Endothelial cell (in vitro differentiated cells): ENCODE measurements at places on chromosomes 4 and X. TPM values are rescaled to one million over a fixed set of nuclear protein-coding genes. Genes with fewer than 3 reads are reported as not detected.
A peak's percentile ranks its signal among the peaks of the same experiment; 100 is the strongest.

STBD1 gene
- 1.8 TPM for total RNA-seq

SPANXN3 gene
- not detected for total RNA-seq

TECRL gene
- total RNA-seq: not detected

MSX1 gene
- 17.4 TPM for total RNA-seq

UGT2B11 gene
- not detected for total RNA-seq

MGAT4D gene
- 0.13 TPM for total RNA-seq

- H3K4me1 ChIP-seq: no peaks in the 10 kb centered on the region
- no peak overlapping the region for H3K4me3 ChIP-seq
- no peaks in the 10 kb centered on the region for H3K27me3 ChIP-seq
- H3K27ac ChIP-seq: no peak overlapping the region
- no peak for DNase-seq
Measured at GRCh38 chr4:15035159-15035558, 32.9 kb downstream of the CPEB2 start.

- no peaks in the 10 kb centered on the region for H3K36me3 ChIP-seq
- DNase-seq: no peak
- no peaks in the 10 kb centered on the region for H3K4me1 ChIP-seq
- H3K27me3 ChIP-seq: no peaks in the 10 kb centered on the region
- no peak overlapping the region for H3K27ac ChIP-seq
Measured at GRCh38 chr4:20137176-20137575, 114.5 kb upstream of the SLIT2 start.

DNA sequence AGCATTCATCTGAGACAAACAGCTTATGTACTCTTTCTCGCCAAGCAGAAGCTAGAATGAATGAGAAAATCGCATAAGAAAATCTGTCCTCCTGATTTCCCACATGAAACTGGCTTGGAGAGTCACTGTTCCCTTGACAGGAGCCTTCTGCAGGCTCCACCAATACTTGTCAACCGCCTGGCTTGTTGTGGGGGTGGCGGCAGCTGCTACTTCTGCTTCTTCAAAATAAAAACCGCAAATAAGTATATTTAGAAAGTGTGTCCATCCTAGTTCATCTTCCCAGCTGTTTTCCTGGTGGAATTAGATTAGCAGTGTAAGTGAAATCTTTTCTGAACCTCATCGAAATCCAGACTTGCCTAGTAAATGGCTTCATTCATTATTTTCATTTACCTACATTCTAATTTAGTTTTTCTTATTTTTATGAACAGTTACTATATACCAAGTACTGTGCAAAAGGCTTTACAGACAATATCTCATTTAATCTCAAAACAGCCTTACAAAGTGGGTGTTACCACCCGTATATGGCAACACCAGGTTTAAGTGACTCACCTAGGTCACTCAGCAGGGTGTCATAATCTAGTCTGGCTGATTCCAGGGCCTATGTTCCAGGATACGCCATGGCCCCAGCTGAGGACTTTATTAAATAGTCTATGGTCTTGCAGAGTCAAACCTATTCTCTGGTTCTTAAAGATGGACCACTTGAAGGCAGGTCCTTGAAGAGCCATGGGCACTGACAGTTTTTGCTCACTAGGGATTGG lies 104.6 kb upstream of the IGFBP7 start:
- no peaks in the 10 kb centered on the region for H3K36me3 ChIP-seq
- DNase-seq: no peak
- no peaks in the 10 kb centered on the region for H3K4me1 ChIP-seq
- H3K27me3 ChIP-seq: peaks cover 4% of the 10 kb centered on the region

DNA sequence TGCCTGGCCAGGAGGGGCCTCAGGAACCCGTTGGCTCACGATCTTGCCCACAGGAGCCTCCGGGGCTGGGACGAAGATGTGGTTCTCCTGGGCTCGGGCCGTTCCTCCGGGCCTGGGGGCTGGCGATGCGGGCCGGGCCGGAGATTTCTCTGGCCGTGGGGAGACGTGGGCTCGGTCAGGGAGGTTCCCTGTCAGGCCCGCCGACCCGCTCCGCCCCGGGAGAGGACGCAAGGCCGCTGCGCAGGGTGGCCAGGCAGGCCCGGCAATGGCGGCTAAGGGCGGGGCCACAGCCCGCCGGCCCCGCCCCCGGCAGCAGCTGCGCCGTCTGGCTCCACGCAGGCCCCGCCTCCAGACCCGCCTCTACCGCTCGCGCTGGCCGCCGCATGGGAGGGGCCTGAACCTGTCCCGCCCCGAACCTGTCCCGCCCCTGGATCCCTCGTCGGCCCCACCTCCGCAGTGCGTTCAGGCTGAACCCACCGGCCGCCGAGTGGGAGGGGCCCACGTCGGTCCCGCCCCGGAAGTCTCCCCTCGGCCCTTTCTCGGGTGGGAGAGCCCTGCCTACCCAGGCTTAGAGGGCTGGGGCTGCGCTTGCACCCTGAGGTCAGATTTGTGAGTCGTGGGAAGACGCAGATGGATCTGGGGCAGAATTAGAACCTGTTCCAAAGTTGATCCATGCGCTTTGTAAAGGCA lies at the start of gene FAM3A:
FAM3A (minus strand) TSS at position 267 of the 690 bp plus-strand sequence. CDS start 460 bp downstream, outside the sequence.
- peaks cover 2% of the 10 kb centered on the region for H3K4me1 ChIP-seq
- H3K36me3 ChIP-seq: no peaks in the 10 kb centered on the region
- peak within 1 kb of the TSS; percentile 92 for H3K27ac ChIP-seq
- DNase-seq: peak; percentile 92

DNA sequence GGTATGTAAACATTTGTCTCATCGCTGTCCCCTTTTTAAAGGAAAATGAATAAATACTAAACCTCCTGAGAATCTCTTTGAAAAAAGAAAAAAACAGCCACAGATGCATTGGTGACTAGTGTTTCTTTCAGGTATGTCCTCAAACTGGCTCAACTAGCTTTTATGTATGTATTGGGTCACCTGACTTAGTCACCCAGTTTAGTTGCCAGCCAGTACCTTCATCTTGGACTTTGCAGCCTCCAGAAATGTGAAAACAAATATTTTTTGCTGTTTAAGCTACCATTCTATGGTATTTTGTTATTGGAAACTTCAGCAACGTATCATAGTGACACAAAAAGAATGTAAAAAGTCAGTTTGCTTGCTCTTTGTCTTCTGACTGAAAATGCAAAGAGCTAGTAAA lies 1263.5 kb downstream of the FAM133A start:
- H3K36me3 ChIP-seq: peaks cover 5% of the 10 kb centered on the region
- H3K4me1 ChIP-seq: no peaks in the 10 kb centered on the region
- no peak for DNase-seq
- H3K27ac ChIP-seq: no peak overlapping the region

DNA sequence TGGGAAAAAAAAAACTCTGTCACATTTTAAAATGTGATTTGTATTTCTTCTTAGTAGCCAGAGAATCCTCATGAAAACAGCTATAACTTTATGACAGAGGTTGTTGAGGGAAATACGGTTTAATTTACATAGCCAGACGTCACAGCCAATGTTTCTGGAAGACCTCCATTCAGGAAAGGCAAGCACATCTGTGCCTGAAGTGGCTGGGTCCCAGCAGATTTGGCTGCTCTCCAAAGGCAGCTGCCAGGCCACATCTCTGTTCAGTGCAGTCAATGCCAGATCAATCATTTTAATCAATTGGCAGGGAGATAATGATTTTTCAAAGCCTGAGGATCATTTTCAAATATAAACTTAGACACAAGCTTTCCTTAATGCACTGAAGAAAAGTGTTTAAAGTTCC lies 86.5 kb upstream of the ZIC3 start:
- H3K36me3 ChIP-seq: no peaks in the 10 kb centered on the region
- no peaks in the 10 kb centered on the region for H3K27me3 ChIP-seq
- no peak for DNase-seq
- no peak overlapping the region for H3K4me3 ChIP-seq
- no peaks in the 10 kb centered on the region for H3K4me1 ChIP-seq

DNA sequence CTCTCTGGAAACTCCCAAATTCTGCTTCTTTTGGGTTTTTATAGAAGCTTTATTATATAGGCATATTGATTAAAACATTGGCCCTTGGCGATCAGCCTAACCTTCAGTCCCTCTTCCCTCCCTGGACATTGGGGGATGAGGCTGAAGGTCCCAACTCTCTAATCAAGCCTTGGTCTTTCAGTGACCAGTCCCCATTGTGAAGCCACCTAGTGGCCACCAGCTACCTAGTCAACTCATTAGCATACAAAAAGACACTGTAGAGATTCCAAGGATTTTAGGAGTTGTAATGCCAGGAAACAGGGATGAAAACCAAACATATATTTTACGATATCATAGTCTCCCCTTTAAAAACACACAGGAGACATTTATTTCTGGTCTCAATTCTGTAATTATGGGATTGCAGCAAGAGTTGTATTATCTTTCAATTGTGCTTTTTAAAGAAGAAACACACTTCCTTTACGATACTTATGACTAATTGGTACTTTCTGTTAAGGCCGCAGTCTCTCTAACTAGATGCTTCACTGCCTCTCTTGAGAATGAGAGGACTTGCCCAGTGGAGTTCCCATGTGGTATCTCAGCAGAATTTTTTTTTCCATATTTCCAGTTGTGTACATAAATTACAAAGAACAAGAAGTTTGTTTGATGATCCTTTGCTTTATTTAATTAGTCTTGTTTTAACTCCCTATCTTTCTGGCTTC lies 58.2 kb downstream of the WDR17 start:
- H3K36me3 ChIP-seq: no peaks in the 10 kb centered on the region
- peak; percentile 15 for DNase-seq
- no peak overlapping the region for H3K27ac ChIP-seq
- peaks cover 2% of the 10 kb centered on the region for H3K27me3 ChIP-seq
- no peak overlapping the region for H3K4me3 ChIP-seq

DNA sequence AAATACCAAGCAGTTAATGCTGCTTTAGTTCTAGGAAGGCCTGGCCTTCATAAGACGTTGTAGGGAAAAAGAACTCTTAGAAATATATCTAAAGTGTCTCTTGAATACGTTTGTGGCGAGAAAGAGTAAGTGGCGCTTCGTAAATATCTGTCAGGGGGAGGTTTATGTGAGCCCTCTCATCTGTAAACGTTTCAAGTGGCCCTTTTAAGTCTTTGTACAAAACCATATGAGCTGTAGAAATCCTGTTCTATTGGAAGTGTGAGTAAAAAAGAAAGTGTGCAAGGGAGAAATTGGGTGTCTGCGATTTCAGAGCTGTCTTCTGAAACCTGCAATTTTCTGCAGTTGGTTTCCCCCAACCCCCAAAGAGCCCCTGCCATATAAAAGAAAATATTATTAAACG lies 8.6 kb upstream of the INTU start:
- H3K36me3 ChIP-seq: peaks cover 4% of the 10 kb centered on the region
- no peak for DNase-seq
- no peak overlapping the region for H3K27ac ChIP-seq

DNA sequence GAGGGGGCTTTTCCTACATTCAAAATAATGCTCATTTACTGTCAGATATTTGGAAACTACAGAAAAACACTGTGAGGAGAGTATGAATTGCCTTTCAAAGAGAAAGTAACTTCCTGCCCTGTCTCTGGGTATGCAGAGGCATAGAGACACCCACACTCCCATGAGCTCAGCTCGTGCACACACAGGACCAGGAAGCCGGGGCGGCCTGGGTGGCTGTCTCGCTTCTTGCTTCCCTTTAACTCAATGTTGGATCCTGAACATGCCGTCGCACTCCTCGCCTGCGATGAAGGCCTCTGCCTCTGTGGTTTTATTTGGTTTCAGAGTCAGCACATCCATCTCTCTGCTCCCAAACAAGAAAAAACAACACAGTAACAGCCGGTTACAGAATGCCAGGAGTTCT lies 40.1 kb upstream of the GPR78 start:
- H3K27ac ChIP-seq: no peak overlapping the region
- H3K27me3 ChIP-seq: no peaks in the 10 kb centered on the region
- DNase-seq: no peak
- peaks cover 4% of the 10 kb centered on the region for H3K36me3 ChIP-seq
- peaks cover 28% of the 10 kb centered on the region for H3K4me1 ChIP-seq
- H3K4me3 ChIP-seq: no peak overlapping the region

DNA sequence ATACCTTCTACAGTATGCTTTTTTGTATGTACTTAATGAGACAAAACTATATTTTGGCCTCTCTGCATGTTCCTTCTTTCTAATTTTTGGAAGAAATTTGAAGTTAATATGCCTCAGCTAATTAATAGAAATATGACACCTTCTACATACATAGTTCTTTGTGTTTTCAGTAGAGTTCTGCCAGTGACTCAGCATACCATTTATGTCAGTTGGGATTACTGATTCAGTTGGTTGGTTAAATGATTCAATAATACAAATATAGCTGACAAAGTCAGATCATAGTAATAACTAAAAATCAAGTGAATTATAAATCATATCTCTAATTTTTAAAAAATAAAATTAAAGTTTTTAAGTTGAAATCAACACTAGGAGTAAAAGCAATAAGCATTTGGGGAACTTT lies 16.8 kb downstream of the BTC start:
- H3K4me3 ChIP-seq: no peak overlapping the region
- peaks cover 3% of the 10 kb centered on the region for H3K27me3 ChIP-seq
- no peak overlapping the region for H3K27ac ChIP-seq
- H3K36me3 ChIP-seq: no peaks in the 10 kb centered on the region

DNA sequence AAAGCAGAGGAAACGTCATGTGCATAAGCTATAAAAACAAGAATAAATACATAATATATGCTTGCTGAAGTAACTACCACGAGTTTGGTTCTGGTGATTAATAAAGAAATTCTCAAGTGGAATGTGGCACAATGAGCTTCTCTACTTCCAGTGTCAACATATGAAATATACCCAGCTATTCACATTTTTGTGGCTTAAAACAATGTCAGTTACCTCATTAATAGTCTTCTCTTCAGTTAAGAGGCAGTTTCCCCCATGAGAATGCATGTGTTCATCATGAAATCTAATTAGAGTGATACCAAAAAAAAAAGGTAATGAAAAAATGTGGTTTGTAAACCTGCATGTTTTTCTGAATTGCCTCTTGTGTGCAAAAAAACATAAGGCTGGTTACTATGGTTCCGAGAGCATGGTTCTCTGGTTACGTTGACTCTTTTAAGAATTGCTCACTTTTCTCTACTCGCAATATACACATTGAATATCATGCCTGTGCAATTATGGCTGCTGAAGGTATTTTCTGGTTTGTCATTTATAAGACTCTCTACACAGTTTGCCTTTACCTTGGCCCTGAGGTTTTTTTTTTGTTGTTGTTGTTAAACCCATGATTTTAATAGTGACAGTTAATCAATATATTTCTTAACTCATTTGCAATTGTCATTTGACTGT lies 108.2 kb downstream of the PCDH7 start:
- peaks cover 6% of the 10 kb centered on the region for H3K4me1 ChIP-seq
- no peak overlapping the region for H3K27ac ChIP-seq
- no peaks in the 10 kb centered on the region for H3K36me3 ChIP-seq
- H3K4me3 ChIP-seq: no peak overlapping the region

DNA sequence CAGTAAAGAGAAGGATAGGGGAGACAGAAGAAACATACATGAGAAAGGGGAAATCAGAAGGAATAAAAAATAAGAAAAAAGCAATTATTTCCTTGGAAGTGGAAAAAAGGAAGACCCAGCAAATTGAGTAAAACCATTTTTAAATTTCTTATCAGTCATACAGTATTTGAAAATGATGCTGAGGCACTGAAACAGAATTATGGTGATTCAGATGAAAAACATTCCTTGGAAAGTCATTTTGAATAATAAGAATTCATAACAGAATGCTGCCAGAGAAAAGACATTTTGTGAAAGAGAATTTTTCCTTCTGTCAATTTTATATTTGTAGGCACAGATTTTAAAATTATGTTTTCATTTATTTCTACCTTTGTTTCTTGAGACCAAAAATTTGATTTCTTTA lies 895.5 kb upstream of the EPHA5 start:
- H3K27me3 ChIP-seq: no peaks in the 10 kb centered on the region
- no peak for DNase-seq
- no peak overlapping the region for H3K27ac ChIP-seq
- no peaks in the 10 kb centered on the region for H3K36me3 ChIP-seq
- no peaks in the 10 kb centered on the region for H3K4me1 ChIP-seq
- H3K4me3 ChIP-seq: no peak overlapping the region

- H3K27ac ChIP-seq: no peak overlapping the region
- no peak for DNase-seq
- no peak overlapping the region for H3K4me3 ChIP-seq
- H3K36me3 ChIP-seq: no peaks in the 10 kb centered on the region
Measured at GRCh38 chrX:35670889-35671288, 127.3 kb upstream of the MAGEB16 start.
